ENCODE measurements at places on chromosomes 7 and 10.

GRCh38 chr7:47529405-47529804, 52.5 kb downstream of the TNS3 start:
- no peak for DNase-seq

DNA sequence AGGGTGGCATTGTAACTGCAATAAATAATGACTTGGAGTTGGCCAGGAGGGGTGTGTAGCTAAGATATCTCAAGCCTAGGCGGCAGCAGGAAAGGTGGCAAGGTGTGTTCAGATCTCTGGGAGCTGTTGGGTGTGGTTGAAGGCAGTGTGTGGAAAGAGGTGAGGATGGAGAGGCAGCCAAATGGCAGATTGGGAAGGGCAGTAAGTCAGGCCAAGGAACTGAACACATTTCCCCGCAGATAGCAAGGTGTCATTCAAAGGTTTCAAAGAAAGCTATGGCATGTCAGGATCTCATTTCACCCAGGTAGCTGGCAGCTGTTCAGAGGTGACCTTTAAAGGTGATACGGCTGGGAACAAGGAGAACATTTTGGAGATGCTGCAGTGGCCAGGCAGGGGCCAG, 586.0 kb upstream of the MGMT start:
- DNase-seq = no peak

DNA sequence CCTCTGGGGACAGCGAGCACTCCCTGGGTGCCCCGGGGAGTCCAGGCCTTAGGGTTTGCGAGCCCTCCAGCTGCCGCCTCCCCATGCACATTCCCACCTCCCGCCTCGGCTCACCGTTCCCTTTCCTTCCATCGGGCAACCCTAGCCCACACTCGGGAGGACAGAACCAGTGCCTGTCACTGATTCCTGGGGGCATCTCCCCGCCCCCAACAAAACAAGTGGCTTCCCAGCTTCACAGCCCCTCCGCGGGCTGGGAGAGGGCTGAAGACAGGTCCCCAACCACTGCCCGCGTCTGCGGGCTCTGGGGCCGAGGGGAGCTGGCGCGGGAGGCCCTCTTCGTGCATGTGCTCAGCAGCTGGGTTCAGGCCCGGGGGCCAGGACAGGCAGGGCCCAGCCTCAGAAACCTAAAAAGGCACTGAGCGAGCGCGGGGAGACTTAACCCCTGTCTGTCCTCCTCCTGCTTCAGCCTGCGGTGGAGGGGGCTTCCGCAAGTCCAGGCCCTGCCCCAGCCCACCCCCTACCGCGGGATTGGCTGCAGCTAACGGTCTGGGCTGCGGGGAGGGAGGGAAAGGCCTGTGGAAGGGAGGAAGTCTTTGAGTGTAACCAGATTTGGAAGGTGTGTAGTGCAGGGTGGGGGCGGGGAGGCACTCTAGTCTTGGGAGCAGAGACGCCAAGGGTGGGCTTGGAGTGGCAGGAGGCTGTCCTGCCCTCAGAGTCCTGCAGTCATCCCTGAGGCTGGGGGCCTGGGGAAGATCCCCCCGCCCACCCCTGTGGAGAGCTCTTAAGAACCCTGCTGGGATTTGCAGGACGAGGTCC, 1.2 kb downstream of the FLNC start:
- DNase-seq = no peak

- DNase-seq = no peak
Measured at GRCh38 chr10:26372513-26373354, 65.4 kb upstream of the APBB1IP start.

GRCh38 chr7:50418526-50419290, 31.4 kb downstream of the FIGNL1 start:
- DNase-seq = no peak

DNA sequence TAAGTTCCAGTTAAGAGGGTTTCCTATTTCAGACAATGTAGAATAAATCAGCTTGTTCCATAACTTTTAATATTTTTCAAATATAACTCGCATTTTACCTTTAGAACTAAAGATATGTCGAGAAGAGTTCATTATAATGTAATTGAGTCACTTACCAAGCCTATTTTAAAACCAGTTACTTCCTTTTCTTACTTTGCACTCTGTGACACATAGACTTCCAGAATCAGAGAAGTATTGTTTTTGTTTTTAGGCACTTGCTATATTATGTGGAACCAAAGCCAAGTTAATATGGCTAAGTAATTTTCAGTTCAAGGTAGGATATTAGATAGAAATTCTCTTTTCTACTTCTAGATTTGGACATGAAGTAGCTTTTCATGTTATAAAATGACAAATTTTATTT, 182.7 kb upstream of the PRPS1L1 start:
- no peak for DNase-seq

DNA sequence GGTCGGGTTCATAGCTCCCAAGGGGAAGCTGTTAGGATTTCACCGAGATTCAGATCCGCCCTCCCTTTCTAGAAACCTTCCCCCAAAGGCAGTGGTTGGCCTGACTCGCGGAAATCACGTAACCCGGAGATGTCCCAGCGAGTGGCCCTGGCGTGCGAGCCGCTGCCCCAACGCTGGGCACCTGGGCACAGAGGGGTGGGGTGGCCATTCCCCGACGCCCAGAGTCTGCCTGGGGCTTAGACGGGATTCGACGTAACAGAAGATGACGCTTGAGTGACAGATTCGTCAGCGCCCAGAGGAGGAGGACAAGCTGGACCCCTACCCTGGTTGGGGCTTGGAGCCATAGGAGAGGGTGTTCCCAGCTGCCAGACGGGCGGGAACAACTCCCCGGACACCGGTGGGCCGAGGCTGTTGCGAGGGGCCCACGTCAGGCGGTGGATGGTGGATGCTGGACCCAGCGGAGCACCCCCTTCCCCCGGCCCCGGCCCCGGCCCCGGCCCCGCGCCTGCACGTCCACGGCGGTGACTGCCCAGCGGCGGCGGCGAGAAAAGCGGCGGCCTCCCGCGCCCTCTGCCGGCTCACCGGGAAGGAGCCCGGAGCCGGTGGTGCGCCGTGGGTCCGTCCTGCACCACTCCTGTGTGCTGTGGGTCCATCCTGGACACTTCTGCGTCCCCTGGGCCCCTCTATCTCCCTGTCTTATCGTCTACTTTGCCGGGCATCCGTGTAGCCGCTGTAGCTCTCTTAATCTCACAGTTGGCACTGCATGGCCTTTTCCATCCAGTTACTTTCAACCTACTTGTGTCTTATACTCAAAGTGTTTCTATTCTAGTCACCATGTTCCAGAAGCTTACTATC, 35.4 kb upstream of the KNDC1 start:
- no peak for DNase-seq

GRCh38 chr10:14414901-14415300, 84.2 kb upstream of the FRMD4A start:
- DNase-seq = no peak

DNA sequence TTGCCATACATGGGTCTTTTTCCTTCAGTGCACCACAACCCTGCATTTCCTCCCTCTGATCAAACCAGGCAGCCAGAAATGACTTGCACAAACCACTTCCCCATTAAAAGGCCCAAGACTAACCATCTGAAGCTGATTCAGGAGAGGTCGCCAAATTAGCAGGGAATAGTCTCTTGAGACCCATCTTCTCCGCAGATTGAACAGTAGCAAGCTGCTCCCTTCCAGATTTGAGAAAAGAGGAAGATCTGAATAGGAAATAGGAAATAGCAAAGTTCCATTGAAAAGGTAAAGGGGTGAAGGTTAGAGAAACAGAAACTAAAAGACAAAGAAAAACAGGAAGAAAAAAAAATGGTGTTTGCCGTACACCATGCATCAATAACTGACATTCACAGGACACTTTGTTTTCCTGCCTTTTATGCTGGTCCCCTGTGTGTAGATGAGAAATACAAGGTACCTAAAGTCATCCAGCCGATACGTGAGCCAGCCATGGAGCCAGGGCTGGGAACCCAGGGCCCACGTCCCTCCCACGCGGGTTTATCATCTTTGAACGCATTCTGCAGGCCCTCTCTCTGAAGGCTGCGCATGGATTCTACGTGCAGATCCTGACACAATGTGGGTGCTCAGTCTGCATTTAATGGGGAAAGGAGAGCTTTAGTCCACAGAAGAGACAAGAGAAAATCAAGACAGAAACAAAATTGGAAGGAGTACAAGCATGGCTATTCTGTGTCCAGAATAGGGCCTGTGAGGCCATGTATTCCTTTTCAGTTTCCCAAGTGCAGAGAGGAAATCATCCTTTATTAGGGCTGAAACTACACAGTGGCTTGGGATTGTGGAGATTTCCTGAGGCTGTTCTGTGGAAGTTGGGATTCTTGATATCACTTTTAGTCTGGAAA, 268.4 kb upstream of the NPVF start:
- no peak for DNase-seq

DNA sequence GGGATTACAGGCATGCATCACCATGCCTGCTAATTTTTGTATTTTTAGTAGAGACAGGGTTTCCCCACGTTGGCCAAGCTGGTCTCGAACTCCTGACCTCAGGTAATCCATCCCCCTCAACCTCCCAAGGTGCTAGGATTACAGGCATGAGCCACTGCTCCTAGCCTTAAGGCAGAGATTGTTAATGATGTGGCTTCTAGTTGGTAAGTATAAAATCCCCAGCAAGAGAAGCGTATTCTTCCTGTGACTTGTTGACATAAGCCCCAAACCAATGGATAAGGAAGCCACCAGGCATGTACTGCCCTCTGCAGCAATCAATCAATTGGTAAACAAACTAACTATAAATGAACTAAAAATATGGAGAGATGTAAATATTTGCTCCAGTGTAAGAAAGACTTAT, 41.2 kb downstream of the REEP3 start:
- DNase-seq = no peak

- DNase-seq = no peak
Measured at GRCh38 chr10:57830877-57831560, 436.7 kb downstream of the IPMK start.

DNA sequence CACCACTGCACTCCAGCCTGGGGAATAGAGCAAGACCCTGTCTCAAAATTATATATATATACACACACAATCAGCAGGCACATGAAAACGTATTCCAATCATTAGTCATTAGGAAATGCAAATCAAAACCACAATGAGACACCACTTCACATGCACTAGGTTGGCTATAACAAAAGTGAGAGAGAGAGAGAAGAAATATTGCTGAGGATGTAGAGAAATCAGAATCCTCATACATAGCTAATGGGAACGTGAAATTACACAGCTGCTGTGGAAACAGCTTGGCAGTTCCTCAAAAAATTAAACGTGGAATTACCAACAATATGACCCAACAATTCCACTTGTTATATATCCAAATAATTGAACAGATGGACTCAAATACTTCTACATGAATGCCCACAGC, 43.3 kb upstream of the CNNM1 start:
- DNase-seq = no peak

- no peak for DNase-seq
Measured at GRCh38 chr10:78706726-78707540, 361.8 kb upstream of the ZMIZ1 start.

GRCh38 chr10:60375293-60376004, 14.2 kb downstream of the ANK3 start:
- DNase-seq = no peak

DNA sequence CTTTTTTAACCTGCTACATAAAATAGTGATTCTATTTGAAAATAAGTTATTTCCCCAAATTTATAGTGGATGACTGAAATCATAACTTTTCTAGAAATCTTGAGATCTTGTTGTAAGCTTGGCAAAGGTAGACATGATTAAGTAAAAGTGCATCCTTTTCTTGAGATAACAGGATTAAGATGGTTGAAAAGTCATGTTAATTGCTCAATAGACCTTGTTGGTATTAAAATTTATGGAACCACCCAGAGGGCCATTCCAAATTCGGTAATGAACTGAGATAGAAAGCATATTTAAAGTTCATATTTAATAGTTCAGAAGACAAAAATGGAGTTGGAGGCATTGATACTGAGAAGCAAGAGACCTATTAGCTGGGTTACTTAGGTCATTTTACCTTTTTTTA, 139.1 kb downstream of the BICC1 start:
- no peak for DNase-seq

DNA sequence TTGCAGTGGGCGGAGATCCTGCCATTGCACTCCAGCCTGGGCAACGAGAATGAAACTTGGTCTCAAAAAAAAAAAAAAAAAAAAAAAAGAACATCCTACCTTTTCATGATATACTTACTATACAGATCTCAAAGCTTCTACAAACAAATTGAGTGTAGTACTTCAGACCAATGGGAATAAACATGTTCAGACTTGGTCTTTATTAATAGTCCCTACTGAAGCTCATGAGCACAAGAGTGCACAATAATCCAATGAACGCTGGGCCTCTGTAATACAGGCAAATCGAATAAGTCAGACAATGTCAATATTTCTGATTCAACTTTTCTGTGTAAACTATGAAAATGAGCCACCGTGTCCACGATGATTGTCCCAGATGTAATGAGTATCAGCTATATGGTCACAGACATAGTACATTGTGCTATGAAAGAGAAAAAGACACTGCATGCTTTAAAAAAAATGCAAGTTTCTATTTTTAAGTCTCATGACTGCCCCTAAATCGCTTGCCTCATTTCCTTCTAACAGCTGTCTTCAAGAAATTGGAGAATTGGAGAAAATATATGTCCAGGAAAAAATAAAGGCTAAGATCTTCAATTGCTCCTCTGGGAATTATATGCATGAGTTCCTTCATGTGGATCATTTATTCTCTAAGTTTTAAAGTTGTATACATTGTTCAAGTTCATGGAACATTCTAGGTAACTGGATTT, 64.0 kb upstream of the CTTNBP2 start:
- no peak for DNase-seq

DNA sequence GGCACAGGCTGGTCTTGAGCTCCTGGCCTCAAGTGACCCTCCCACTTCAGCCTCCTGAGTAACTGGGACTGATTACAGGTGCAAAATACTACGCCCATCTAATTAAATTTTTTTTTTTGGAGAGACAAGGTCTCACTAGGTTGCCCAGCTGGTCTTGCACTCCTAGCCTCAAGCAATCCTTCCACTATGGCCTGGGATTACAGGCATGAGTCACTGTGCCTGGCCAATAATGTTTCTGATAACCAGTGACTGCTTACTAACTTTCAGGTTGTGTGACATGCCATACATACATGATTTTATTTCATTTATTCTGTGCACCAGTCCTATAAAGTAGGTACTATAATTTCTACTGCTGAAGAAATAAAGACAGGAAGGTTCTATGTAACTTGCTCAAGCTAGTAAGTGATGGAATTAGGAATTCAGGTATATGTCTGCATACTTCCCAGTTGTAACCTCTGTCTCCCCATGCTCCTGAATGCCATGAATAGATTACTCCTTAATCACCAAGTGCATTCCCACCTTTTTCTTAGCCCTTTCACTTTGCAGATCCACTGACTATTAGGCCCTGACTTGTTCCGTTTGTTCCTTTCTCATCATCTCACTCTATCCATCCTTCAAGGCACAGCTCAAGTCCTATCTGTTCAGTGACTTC, 28.1 kb downstream of the MCU start:
- DNase-seq = no peak

GRCh38 chr7:7862393-7862792, 106.2 kb upstream of the GLCCI1 start:
- no peak for DNase-seq

- no peak for DNase-seq
Measured at GRCh38 chr10:80133206-80133605, 676 bp downstream of the PLAC9 start.

GRCh38 chr10:108901781-108902618, 1021.3 kb downstream of the XPNPEP1 start:
- DNase-seq = no peak

GRCh38 chr7:2104716-2105115, 128.0 kb downstream of the MAD1L1 start:
- DNase-seq = no peak

Data from NK-92 treated with Interleukin-12 subunit alpha and Interleukin-12 subunit beta, amount 100 ng/mL, for 24 hours (cell line).